ENCODE measurements at places on chromosomes 3 and 15.

- DNase-seq = no peak
These were observed 476.3 kb downstream of the RBMS3 start for GRCh38 chr3:29757054-29757777.

- DNase-seq = no peak
These were observed 10.9 kb downstream of the ZBTB47 start for GRCh38 chr3:42664438-42664803.

DNA sequence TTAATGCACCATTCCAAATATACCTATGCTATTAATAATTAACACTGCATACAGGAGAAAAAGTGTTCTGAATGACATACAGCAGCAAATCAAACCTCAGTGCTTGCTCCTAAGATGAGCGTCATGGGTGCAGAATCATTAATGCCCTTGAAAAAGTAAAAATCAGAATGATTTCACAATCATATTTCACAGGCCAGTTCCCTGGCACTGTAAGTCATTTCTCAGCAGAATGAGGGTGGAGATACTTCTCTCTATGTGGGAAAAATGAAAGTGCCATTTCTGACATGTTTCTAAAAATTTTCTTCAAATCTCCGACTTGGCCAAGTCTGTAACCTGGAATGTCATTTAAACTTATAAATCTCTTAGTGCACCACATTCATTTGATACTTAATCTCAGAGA lies 549.8 kb upstream of the AGTR1 start:
- no peak for DNase-seq

DNA sequence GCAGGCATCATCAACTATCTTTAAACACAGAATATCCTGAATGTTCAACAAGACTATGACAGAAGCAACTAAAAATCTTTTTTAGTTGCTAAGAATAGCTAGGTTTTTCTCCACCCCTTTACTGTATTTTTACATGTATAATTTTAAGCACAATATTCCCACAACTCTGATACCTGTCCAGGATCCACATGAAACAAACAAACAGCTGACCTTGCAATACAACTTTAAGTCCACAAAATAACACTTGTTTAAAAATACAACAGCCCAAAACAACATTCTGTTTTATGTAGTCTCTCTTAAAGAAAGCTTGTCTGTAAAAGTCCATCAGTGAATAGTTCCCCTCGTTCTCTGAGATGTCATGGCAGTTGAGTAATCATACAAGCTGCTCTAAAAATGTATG lies 41.1 kb downstream of the IFT57 start:
- no peak for DNase-seq

DNA sequence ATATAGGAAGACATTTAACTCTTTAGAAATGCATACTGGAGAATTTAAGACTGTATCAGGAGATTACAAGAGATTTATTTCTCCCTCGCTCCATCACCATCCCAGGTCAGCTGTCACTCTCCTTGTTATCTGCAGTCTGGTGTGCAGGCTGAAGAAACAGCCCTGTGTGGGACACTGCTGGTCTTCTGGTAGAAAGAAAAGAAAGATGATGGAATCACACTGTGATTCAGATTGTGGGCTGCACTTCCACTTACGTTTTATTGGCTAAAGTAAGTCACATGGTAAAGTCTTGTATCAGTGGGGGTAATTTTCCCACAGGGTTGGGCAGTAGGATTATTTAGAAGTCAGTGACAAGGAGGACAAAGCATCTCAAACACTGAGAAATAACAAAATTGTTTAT lies 18.1 kb upstream of the ATP1B3 start:
- no peak for DNase-seq

- DNase-seq = no peak
These were observed 30.8 kb downstream of the RAD18 start for GRCh38 chr3:8932507-8932906.

- no peak for DNase-seq
These were observed 548.9 kb downstream of the NTRK3 start for GRCh38 chr15:87707566-87708130.

DNA sequence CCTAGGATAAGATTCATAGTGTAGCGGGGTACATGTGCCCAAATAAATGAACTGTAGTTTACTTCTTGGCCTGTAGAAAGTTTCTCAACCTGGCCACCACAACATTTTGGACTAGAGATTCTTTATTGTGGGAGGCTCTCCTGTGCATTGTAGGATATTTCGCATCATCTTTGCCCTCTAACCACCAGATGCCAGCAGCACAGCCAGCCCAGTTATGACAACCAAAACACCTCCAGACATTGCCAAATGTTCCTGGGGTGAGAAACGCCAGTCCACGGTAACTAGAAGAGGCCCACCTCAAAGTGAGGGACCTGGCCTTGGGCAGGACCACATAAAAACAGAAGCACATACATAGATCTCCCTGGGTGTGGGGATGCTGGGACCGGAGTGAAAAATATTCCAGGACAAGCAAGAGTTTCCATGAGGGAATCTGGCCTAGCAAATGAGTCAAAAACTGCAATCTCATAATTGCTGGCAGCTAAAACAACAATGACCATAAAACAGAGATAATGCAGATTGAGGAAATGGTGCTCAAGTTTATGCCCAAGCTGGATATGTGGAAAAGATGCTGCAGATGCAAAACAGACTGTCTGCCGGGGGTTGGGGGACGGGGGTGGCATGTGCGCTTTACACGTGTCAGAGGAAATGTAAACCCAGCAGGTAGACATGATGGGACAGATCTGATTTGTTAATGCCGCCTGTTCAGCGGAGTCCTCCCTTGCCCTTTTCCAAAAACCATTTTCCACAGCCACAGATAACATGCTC lies 39.7 kb downstream of the ARHGEF3 start:
- no peak for DNase-seq

DNA sequence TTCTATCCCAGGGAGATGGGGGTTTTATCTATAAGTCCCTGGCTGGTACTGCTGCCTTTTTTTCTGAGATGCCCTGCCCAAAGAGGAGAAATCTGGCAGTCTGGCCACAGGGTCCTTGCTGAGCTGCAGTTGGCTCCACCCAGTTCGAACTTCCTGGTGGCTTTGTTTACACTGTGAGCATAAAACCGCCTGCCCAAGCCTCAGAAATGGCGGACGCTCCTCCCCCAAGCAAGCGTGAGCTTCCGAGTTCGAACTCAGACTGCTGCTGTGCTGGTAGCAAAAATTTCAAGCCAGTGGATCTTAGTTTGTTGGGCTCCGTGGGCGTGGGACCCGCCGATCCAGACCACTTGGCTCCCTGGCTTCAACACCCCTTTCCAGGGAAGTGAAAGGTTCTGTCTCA lies 126.8 kb upstream of the SUCLG2 start:
- DNase-seq = no peak

- no peak for DNase-seq
These were observed 13.8 kb downstream of the BDH1 start for GRCh38 chr3:197541756-197542539.

DNA sequence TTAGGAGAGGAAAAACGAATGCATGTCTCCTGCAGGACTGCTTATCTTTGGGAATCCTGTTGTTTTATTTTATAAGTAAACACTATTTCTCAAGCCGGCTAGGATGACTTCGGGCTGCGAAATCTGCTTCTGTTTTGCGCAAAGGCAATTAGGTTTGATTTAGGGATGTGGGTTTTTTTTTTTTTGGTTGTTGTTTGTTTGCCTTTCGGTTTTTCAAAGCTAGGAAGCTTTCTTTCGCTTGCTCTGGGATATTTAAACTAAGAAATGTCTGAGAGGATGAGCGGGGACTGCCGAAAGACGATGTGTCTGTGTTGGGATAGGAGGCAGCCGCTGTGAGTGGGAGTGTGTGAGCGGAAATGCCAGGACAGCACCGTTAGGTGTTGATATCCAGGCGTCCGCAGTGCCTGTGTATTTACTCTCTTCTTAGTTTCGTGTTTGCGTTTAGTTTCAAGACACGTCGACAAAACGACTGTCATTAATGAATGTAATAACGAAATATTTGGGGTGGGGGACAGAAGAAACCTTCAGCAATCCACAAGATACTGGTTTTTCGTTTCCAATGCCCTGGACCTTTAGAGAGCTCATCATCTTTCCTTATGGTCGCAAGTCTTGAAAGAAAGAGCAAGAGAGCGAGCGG lies 604 bp downstream of the ISL2 start:
- DNase-seq = peak; percentile 55

DNA sequence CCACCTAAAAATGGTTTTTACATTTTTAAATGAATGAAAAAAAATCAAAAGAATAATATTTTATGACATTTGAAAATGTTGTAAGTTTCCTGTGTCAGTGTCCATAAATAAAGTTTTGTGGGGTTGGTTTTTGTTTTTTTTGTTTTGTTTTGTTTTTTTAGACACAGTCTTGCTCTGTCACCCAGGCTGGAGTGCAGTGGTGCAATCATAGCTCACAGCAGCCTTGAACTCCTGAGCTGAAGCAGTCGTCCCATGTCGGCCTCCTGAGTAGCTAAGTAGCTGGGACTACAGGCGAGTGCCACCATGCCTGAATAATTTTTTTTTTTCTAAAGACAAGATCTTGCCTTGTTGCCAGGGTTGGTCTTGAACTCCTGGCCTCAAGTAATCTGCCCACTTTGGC lies 2.8 kb upstream of the GLB1 start:
- no peak for DNase-seq

DNA sequence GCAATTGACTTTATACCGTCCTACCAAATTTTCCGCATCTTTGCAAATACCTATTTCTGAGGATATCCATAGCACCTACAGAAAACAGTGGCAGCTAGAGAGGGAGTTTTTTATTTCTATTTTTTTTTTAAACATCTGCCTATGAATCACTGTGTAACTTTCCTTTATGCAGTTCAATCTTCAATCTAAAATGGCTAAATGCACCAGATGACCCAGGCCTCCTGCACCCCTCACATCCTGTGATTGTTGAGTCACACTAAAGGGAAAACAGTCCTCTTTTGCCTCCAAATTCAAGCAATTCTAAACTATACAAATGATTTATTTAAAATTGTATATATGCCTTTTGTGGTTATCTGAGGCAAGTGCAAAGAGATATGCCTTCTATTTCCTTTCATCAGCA lies 20.1 kb upstream of the BCL6 start:
- DNase-seq = no peak

All from T-helper 2 cell (primary cell).